HS-5 (cell line): ENCODE measurements at places on chromosomes 1 and 21.
A peak's percentile ranks its signal among the peaks of the same experiment; 100 is the strongest.

GRCh38 chr1:3590139-3590763 is 21.1 kb downstream of the MEGF6 start:
- no peak for DNase-seq

DNA sequence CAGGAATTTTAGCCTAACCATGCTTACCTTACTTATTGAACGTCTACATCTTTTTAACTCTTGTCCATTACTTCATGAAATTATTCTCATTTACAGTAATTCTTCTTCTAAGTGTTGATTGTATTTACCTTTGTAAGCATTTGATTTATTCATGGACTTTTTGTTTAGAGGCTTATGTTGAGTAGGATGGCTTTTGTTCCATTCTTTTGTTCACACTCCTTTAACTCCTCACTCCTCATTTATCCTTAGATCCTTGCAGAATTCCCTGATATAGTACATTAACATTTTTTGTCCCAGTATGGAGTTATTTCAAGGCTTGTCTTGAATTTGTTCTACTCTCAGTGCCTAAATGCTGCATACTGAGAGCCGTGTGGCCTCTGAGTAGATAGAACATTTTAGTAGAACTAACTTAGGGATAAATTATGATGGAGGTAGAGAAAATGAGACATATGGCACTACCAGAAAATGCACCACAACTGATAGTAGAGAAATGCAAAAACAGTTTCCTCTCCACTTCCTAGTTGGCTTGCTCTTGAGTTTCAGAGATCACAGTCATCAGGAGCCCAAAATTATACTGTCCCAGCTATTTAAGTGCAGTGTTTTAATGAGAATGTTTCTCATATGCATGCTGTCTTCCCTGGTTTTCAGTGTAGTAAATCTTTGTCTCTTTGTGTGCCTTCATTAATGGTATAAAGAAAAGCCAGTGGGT is 69.5 kb downstream of the KCNK2 start:
- no peak for DNase-seq

DNA sequence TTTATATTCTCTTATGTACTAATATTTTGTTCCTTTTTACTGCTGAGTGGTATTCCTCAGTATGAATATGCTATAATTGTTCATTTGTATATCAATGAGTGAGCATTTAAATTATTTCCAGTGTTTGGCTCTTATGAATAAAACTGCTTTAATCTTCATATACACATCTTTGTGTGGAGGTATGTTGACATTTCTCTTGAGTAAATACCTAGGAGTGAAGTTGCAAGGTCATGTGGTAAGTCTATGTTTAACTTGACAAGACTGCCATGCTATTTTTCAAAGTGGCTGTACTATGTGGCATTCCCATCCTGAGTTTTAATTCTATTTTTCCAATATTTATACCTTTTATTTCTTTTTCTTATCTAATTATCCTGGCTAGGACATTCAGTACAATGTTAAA is 124.2 kb downstream of the ADSS2 start:
- DNase-seq, result no peak

GRCh38 chr1:9078015-9078751 is 8.7 kb upstream of the SLC2A5 start:
- DNase-seq, result peak; percentile 36
